PC-9 (cell line): ENCODE measurements at places on chromosomes 6 and 20.

- no peak for DNase-seq
These were observed 232.7 kb downstream of the PHF3 start for GRCh38 chr6:63868351-63868750.

- DNase-seq: no peak
These were observed 317.0 kb downstream of the CDC5L start for GRCh38 chr6:44704240-44705150.

- peak; percentile 50 for DNase-seq
These were observed 39.1 kb downstream of the ILRUN start for GRCh38 chr6:34657307-34657978.

- no peak for DNase-seq
These were observed 627.9 kb downstream of the PRKN start for GRCh38 chr6:162099685-162100084.

DNA sequence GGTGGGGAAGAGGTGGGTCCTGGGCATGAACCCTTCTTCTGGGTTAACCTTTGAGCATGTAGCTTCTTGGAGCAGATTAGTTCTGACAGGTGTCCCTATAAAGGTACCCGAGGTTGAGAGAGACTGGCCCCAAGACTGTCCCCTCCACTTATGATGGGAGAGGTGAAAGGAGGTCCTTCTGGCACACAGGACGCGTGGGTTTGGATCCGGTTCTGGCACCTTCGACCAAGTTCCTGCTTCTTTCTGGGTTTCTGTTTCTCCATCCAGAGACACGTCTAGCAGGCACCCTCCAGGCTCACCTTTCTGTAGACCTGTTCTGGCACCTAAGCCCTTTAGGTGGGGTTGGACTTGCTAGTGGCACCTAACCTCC, 4.1 kb downstream of the PAX1 start:
- DNase-seq: no peak

GRCh38 chr6:15966000-15966520, 162.8 kb upstream of the MYLIP start:
- DNase-seq: no peak

DNA sequence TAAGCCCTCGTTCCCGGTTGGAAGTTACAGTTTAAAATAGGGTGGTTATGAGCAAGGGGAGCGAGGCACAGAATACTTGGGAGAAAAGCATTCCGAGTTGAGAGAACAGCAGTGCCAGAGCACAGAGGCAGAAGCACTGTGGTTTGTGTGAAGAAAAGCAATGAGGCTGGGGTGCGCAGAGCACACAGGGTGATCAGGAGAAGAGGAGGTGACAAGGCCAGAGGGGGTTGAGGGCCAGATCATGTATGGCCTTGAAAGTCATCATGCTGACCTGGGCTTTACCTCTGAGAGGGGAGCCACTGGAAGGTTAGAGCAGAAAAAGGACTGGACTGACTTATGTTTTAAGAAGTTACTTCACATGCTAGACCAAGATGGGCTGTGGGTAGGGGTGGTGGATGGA, 3.5 kb upstream of the BTN3A2 start:
- no peak for DNase-seq

GRCh38 chr20:1108437-1108920, 9.9 kb upstream of the PSMF1 start:
- peak; percentile 50 for DNase-seq

- DNase-seq: no peak
These were observed 120.9 kb downstream of the COL12A1 start for GRCh38 chr6:75084872-75085381.

DNA sequence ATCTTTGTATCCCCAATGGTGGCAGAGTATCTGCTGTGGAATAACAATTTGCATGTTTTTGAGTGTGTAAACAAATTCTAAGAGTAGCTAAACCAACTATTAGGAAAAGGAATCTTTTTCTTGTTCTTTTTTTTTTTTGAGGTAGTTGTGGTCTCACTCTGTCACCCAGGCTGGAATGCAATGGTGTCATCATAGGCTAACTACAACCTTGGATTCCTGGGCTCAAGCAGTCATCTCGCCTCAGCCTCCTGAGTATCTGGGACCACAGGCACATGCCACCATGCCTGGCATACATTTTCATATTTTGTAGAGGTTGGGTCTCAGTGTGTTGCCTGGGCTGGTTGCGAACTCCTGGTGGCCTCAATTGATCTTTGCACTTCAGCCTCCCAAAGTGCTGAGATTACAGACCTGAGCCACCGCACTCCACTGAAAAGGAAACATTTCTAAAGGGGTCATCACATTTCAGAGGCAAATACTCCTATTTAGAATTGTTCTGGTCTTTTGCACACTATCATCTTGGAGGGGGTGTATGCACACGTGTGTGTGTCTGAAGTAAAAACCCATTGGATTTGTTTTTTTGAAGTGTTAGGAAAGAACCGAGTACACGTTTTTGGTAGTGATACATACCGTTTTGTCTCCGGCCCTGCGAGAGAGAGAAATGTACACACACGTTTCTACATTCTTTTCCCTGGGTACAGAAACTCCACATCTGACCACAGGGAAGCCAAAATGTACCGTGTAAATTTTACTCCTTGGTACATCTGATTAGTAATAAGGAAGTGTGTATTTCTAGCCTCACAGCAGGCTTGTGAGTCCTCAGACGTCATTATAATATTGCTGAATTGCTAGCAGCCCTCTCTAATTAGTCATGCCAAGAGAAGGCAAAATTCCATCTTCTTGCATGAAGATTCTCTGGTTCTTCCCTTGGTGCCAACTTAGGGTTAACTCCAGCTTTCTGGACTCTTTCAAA, 183.6 kb downstream of the JARID2 start:
- peak; percentile 12 for DNase-seq
